Hematopoietic multipotent progenitor cell treated with erythropoietin and hydrocortisone succinate and interleukin-3 and kit ligand, for 8 days (in vitro differentiated cells): ENCODE measurements at places on chromosomes 12 and 14.

DNA sequence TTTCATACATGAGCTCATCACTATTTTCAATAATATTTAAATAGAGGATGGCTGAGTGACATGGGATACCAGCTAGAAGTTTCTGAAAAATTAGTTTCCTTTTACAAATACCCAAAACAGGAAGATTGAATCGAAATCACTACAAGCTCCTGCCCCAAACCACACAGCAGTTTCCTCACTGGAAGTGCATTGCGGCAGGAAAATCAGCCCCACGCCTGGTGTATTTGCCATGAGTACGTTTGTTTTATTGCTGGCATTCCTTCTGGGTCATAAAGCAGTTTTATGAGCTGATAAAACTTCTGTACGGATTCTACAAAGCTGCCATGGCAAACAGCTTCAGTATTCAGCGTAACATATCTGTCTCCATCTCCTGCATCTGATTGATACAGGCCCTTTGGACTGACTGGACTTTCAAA, 23.7 kb downstream of the CDC42BPB start:
- no peak for DNase-seq

GRCh38 chr12:90262251-90262650, 553.6 kb upstream of the ATP2B1 start:
- DNase-seq, result no peak

GRCh38 chr12:80756875-80757274, 40.2 kb downstream of the MYF5 start:
- DNase-seq, result no peak

DNA sequence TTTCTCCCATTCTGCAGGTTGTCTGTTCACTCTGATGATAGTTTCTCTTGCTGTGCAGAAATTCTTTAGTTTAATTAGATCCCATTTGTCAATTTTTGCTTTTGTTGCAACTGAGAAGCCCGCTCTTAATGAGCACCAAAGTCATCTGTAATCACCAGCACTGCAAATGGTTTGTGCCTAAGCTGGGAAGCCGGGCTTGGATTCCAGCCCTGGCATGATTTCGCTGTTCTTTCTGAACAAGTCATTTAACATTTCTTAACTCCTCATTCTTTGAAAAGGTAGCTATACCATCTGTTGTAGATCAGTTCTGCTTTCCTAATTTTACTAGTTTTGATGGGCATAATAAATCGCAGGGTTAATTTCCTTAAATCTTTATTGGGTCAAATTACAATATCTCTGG, 32.1 kb downstream of the PIWIL1 start:
- DNase-seq, result no peak
